Activated CD4-positive, alpha-beta memory T cell treated with anti-CD3 and anti-CD28 coated beads, Interleukin-2, amount 10 ng/mL, durations not matched to agents 7 days and 5 days (primary cell): ENCODE measurements at places on chromosomes 7 and 10. TPM values are rescaled to one million over a fixed set of nuclear protein-coding genes. Genes with fewer than 3 reads are reported as not detected.

Gene MKX
- not detected for total RNA-seq

GRCh38 chr7:117116211-117116610 is 162.9 kb downstream of the ST7 start:
- DNase-seq: no peak

- no peak for DNase-seq
These were observed 60.4 kb downstream of the AFAP1L2 start for GRCh38 chr10:114343623-114344505.

Gene MMS19
- total RNA-seq: 66.3 TPM

DNA sequence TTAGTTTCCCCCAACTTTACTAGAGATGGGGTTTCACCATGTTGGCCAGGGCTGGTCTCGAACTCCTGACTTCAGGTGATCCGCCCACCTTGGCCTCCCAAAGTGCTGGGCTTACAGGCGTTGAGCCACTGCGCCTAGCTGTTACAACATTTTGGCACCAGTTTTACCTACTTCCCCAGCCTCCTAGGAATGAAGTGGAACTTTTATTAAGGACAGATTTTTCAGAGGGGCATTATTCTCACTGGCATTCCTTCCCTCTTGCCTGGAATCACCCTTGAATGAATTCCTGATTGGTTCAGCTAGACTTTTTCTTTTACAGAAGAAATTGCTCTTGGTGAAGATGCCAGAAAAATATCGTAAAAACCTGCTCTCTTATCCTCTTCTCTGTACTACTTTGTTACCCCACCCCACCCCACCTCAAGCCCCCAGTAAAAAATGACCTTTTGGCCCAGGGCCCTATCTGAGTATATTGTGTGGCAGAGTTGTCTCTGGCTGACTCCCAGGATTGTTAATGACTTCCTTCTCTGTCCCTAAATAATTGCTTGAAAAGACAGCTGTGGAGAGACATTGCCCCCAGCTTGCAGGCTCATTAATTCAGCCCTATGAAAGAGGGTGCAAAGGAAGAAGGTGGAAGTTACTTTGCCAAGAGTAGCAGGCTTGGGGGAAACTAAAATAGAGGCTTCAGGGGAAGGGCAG is 189.6 kb downstream of the AUTS2 start:
- DNase-seq: no peak

Gene LAMTOR4
- 164 TPM for total RNA-seq

GRCh38 chr7:98115746-98116525 is 9.3 kb downstream of the LMTK2 start:
- DNase-seq: no peak

GRCh38 chr7:49014870-49015269 is 90.5 kb downstream of the CDC14C start:
- no peak for DNase-seq

GRCh38 chr7:117251687-117252086 is 71.2 kb downstream of the WNT2 start:
- DNase-seq: no peak

DNA sequence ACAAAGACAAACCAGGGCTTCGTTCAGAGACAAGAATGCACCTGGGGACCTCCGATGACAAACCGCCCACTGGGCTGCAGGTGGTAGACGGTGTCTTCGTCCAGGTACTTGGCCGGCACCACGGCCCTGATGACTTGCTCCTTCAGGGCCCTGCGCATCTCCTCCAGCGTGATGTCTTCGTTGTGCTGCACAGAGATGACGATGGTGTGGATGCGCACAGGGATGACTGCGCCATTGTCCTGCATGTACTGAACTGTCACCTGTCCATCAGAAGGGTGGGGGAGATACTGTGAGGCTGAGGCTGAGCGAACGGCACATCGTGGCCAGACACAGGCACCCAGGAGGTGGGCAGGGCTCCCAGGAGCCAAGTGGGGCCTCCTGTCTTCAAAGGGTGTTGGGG is 13.1 kb downstream of the MAT1A start:
- DNase-seq: peak; percentile 9

DNA sequence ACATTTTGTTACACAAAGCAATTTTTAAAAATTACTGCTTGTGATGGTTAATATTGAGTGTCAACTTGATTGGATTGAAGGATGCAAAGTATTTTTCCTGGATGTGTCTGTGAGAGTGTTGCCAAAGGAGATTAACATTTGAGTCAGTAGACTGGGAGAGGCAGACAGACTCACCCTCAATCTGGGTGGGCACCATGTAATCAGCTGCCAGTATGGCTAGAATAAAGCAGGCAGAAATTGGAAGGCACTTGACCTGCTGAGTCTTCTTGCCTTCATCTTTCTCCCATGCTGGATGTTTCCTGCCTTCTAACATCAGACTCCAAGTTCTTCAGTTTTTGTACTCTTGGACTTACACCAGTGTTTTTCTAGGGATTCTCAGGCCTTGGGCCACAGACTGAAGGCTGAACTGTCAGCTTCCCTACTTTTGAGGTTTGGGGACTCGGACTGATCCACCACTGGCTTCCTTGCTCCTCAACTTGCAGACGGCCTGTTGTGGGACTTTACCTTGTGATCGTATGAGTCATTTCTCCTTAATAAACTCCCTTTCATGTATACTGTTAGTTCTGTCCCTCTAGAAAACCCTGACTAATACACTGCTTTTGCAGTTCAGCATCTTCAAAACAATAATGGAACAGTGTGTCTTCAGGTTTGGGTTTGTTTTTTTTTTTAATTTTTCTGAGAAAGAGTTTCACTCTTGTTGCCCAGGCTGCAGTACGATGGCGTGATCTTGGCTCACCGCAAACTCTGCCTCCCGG is 244.1 kb upstream of the SEMA3C start:
- DNase-seq: no peak

Gene STEAP1B
- 0.30 TPM for total RNA-seq

DNA sequence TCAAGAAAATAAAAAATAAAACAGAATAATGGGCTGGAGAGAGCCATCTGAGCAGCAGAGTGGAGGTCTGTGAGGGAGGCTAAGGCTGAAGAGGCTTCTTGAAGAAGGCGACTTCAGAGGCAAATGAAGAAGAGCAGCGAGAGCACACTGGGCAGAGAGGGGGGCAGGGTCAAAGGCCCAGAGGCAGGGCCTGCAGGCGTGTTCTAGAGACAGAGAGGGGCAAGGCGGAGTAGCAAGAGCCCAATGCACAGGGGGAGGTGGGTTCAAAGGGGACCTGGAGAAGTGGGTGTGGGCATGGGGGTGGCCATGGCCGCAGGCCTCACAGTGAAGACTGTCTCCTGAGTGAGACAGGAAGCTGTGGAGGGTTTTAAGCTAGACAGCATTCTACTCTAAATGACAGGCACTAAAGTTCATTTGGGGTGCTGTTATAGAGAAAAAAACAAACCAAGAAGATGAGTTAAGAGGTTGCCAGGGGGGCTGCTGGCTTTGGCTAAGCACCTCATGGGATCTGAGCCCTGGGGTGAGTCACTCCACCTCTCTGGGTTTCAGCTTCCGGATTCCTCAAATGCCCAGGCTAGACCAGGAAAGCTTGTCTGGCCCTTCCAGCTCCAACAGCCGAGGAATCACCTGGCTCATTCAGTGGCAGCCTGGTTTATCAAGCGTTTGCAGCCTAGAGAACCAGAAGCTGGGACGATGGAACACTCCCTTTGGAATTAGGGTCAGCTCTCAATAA is 81.7 kb downstream of the DLG5 start:
- DNase-seq: no peak
